ENCODE measurements at places on chromosomes 4 and X. TPM values are rescaled to one million over a fixed set of nuclear protein-coding genes. Genes with fewer than 3 reads are reported as not detected.

The DCAF4L1 gene
- total RNA-seq = 0.17 TPM

The KLHL34 gene
- total RNA-seq = not detected

The SPANXB1 gene
- total RNA-seq = not detected

The ASB5 gene
- total RNA-seq = under 0.01 TPM

The FGF5 gene
- 0.09 TPM for total RNA-seq

The HSFX4 gene
- total RNA-seq = not detected

The ZNF185 gene
- total RNA-seq = 7.7 TPM

The JCHAIN gene
- not detected for total RNA-seq

The BTK gene
- total RNA-seq = not detected

The ARX gene
- not detected for total RNA-seq

The TMEM47 gene
- 6.4 TPM for total RNA-seq

The TMEM31 gene
- total RNA-seq = 0.09 TPM

The PTTG2 gene
- total RNA-seq = not detected

The DCAF12L2 gene
- not detected for total RNA-seq

The HSFX1 gene
- 0.69 TPM for total RNA-seq

The PRRG1 gene
- 21.6 TPM for total RNA-seq

The SPANXD gene
- total RNA-seq = not detected

The PNMA5 gene
- total RNA-seq = not detected

The CENPVL2 gene
- total RNA-seq = not detected

The PNMA6F gene
- not detected for total RNA-seq

The SLITRK4 gene
- total RNA-seq = not detected

The IGFBP7 gene
- total RNA-seq = 851 TPM

The ITM2A gene
- total RNA-seq = 79.4 TPM

The ARHGEF6 gene
- total RNA-seq = 24.6 TPM

The TCEAL9 gene
- total RNA-seq = 76.7 TPM

The GSX2 gene
- total RNA-seq = not detected

The KLHL4 gene
- 126 TPM for total RNA-seq

The GLOD5 gene
- not detected for total RNA-seq

The NKX3-2 gene
- total RNA-seq = 0.11 TPM

Data from dermis lymphatic vessel endothelial cell (primary cell).